ENCODE measurements at places on chromosomes 3 and 15.

GRCh38 chr3:70853161-70853944, 540.9 kb upstream of the MDFIC2 start:
- DNase-seq, result no peak

DNA sequence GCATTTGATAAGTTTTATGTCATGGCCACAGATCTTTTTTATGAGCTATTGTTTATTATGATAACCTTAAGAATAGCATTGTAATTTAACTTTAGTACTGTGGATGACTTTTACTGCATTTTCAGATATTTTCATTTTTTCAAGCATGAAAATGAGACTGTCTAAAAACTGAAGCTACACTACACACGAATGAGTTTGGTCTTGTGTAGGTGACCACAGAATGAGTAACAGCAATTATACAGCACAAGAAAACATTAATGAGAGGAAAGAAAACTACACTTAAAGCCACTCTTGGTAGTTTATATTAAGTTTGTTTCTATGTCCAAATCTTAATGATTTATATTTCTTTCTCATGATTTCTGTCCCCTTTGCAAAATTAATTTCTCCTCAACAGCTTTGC, 809.2 kb downstream of the NAALADL2 start:
- no peak for DNase-seq

- DNase-seq, result no peak
Observed at GRCh38 chr3:119555309-119555735, 4.1 kb downstream of the CD80 start.

- DNase-seq, result no peak
Observed at GRCh38 chr15:68208636-68209240, 3.6 kb upstream of the CALML4 start.

DNA sequence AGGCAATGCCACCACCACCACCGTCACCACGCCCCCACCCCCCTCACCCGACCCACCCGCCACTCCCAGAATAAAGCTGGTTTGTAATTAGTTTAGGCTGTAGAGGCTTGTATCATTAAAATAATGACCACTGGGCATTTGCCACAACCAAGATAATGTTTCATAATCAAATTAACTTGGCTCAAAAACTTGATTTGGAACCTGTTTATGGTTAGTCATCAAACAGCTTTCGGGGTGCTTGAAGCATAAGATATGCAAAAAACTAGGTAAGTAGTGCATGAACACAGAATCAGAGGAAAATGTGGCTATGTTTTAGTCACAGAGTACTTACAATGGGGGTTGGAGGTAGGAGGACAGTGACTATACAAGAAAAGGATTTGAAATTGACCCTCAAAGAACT, 115.1 kb downstream of the FHIT start:
- DNase-seq, result no peak

DNA sequence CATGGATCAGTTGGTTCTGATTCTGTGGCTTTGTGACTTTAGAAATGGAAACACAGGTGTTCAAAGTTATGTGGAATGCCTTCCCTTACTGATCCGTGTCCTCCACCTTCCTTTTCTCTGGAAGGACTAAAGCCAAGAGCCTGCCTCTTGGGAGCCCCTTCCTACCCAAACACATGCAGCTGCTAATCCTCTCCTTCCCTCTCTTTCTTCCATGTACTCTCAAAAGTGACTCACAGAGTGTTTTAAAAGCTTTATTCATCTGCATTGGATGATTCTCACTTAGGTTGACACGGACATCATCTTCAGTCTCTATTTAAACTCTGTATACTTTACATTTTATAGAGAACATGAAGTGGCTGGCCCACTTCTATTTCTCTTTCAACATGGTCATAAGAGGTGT, 856.5 kb upstream of the ARPP21 start:
- DNase-seq, result no peak

GRCh38 chr15:58369261-58369701, 62.5 kb upstream of the LIPC start:
- no peak for DNase-seq

DNA sequence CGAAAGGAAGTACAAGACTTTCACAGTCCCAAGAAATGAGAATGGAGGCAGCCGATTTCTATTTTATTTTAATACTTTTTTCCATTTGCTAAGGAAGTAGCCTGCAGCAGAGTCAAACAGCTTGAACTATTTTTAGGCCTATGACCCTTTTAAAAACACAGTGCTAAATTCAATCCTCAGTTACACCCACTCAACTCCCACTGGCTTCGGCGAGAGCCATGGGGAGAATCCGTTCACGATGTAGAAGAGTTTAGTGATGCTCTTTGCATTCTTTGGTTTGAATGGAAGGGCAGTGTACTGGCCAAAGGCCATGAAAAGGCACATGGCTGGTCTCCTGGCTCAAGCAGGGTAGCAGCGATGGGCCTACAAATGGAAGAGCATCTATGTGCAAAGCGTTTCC, 343.5 kb downstream of the FOXP1 start:
- DNase-seq, result no peak

GRCh38 chr3:190303884-190304283, 18.4 kb downstream of the CLDN1 start:
- DNase-seq, result no peak

- no peak for DNase-seq
Observed at GRCh38 chr15:62112616-62113593, 46.1 kb downstream of the C2CD4A start.

Measured in activated CD8-positive, alpha-beta memory T cell treated with anti-CD3 and anti-CD28 coated beads for 1 hour (primary cell).